ENCODE measurements at places on chromosomes 1 and 21. TPM values are rescaled to one million over a fixed set of nuclear protein-coding genes. Genes with fewer than 3 reads are reported as not detected.

The KIRREL1 gene
- total RNA-seq, result 0.08 TPM

The CELA2A gene
- not detected for total RNA-seq

The HMGCS2 gene
- total RNA-seq, result not detected

- DNase-seq, result no peak
These were observed 47.0 kb upstream of the MPC2 start for GRCh38 chr1:167983797-167984420.

- DNase-seq, result no peak
These were observed 35.4 kb downstream of the ENAH start for GRCh38 chr1:225617479-225617878.

- DNase-seq, result no peak
These were observed 17.7 kb downstream of the CMPK1 start for GRCh38 chr1:47351305-47351704.

Data from activated naive CD4-positive, alpha-beta T cell treated with anti-CD3 and anti-CD28 coated beads, Interleukin-2, amount 50 U/mL, for 72 hours (primary cell).